ENCODE measurements at places on chromosomes 2 and 18. TPM values are rescaled to one million over a fixed set of nuclear protein-coding genes. Genes with fewer than 3 reads are reported as not detected.

- no peaks in the 10 kb centered on the region for H3K36me3 ChIP-seq
- H3K4me1 ChIP-seq: no peaks in the 10 kb centered on the region
- H3K27ac ChIP-seq: no peak overlapping the region
- no peak overlapping the region for H3K4me3 ChIP-seq
- H3K27me3 ChIP-seq: peaks cover 4% of the 10 kb centered on the region
These were observed 216.1 kb downstream of the ETAA1 start for GRCh38 chr2:67613227-67613626.

DNA sequence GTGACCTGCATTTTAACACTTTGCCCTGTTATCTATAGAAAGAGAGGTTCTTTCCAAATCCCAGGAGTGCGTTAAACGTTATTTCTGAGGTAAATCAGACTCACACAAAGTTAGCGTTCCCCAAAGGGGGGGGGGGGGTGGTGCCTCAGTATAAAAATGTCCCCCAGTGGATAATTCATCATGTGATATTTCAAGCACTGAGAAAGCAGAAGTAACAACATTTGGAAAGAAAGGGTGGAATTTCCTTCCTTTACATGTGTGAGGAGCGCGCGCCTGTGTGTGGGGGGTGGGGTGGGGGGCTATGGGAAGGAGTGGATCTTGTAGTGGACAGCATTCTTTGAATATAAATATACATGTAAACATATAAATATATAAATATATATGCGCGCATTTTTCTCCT is 630.9 kb downstream of the NYAP2 start:
- DNase-seq: no peak
- H3K36me3 ChIP-seq: no peaks in the 10 kb centered on the region
- H3K27ac ChIP-seq: no peak overlapping the region
- peaks cover 64% of the 10 kb centered on the region for H3K27me3 ChIP-seq
- peak overlapping the region; percentile 78 for H3K4me3 ChIP-seq

GRCh38 chr18:76847916-76848315 is 25.6 kb downstream of the ZNF236 start:
- no peak overlapping the region for H3K27ac ChIP-seq
- H3K27me3 ChIP-seq: no peaks in the 10 kb centered on the region
- H3K36me3 ChIP-seq: peaks cover 16% of the 10 kb centered on the region
- DNase-seq: no peak
- no peak overlapping the region for H3K4me3 ChIP-seq
- peaks cover 19% of the 10 kb centered on the region for H3K4me1 ChIP-seq

- no peak overlapping the region for H3K4me3 ChIP-seq
- no peaks in the 10 kb centered on the region for H3K27me3 ChIP-seq
- H3K4me1 ChIP-seq: no peaks in the 10 kb centered on the region
- DNase-seq: no peak
- no peaks in the 10 kb centered on the region for H3K36me3 ChIP-seq
These were observed 103.2 kb downstream of the PTGR3 start for GRCh38 chr18:75105551-75106254.

DNA sequence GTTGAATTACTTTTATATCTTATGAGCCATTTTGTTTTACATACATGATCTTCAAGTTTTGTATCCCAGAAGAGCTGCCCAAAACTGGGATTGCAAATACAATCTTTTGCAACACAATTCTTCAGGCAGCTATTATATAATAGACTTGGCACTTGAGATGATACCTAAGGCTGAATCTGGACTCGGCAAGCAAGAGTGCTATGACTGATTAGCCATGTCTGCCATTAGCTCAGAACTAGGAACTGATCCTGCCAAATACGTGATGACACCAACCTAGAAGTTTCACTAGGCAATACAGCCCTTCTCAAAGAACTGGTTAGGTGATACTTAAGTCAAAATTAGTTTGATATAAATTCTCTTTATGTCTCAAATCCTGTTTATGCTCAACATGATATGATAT is 619.6 kb downstream of the CPS1 start:
- H3K36me3 ChIP-seq: no peaks in the 10 kb centered on the region
- H3K4me3 ChIP-seq: no peak overlapping the region
- no peak overlapping the region for H3K27ac ChIP-seq
- H3K27me3 ChIP-seq: no peaks in the 10 kb centered on the region
- no peaks in the 10 kb centered on the region for H3K4me1 ChIP-seq

DNA sequence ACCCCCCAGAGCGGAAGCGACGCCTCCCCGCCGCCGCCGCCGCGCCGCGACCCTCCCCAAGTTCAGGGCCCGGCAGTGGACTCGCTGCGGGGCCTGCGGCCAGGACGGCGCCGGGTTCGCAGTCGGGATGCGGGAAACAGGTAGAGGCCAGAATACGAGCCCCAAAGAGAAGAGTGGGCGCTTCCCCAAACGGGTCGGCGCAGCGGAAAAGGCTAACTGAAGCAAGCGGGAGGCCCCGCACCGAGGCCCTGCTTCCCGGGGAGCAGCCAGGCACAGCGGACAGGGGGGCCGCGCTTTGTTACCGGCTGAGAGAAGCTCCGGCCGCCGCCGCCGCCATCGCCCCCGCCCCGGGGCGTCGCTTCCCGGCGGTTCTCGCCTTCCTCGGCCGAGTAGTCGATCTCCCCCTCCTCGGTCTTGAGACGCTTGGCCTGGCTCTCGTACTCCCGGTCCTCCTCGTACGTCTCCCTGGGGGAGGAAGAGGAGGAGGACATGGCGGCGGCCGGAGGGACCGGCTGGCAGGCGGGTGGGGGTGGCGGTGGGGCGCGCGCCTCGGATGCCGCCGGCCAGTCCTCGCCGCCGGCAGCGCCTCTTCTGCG is 494 bp downstream of the HNRNPLL start:
- H3K27ac ChIP-seq: peak overlapping the region; percentile 80
- H3K4me3 ChIP-seq: peak overlapping the region; percentile 86
- H3K36me3 ChIP-seq: peaks cover 14% of the 10 kb centered on the region
- H3K4me1 ChIP-seq: peaks cover 47% of the 10 kb centered on the region
- DNase-seq: peak; percentile 53
- no peaks in the 10 kb centered on the region for H3K27me3 ChIP-seq

- H3K27me3 ChIP-seq: peaks cover 32% of the 10 kb centered on the region
- H3K27ac ChIP-seq: no peak overlapping the region
- H3K4me3 ChIP-seq: no peak overlapping the region
- H3K4me1 ChIP-seq: peaks cover 2% of the 10 kb centered on the region
- H3K36me3 ChIP-seq: no peaks in the 10 kb centered on the region
- DNase-seq: no peak
These were observed 118.8 kb upstream of the RBBP8 start for GRCh38 chr18:22814329-22814703.

GRCh38 chr2:106703161-106703560 is 182.8 kb downstream of the ST6GAL2 start:
- no peaks in the 10 kb centered on the region for H3K36me3 ChIP-seq
- H3K27ac ChIP-seq: no peak overlapping the region
- no peaks in the 10 kb centered on the region for H3K4me1 ChIP-seq
- DNase-seq: no peak

DNA sequence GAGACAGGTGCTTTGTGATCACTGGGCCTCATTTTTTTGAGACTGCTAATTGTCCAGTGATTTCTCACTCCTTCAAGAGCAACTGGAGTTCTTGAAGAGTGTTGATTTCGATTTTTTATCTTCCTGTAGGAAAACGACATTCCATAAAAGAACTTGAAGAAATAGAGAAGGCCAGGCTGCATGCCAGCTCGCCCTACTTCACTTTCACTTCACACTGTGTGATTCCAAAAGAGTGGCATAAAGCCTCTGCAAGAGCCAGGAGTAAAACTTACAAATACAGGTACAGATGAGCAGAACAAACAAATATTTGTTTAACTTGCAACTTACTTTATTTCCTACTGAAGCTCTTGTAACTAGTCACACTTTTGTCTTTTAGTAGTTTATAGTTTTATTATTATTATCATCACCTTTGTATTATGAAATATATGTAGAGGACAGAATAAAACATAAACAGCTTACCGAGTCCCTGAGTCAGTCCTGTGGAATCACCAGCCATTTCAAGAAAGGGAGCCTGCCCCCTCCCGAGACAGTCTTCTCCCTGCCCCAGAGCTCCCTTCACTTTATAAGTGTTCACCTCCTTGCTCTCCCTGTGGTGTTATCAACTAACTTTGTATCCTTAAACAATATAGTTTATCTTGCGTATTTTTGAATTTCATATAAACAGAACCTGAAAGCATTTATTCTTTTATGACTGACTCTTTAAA is 8.7 kb downstream of the FAM228A start:
- H3K27me3 ChIP-seq: no peaks in the 10 kb centered on the region
- H3K4me1 ChIP-seq: no peaks in the 10 kb centered on the region
- DNase-seq: no peak
- no peaks in the 10 kb centered on the region for H3K36me3 ChIP-seq
- H3K27ac ChIP-seq: no peak overlapping the region

The ANKRD29 gene
- total RNA-seq: not detected

Data from activated naive CD8-positive, alpha-beta T cell treated with anti-CD3 and anti-CD28 coated beads for 36 hours (primary cell).